ENCODE measurements at places on chromosomes 13 and 19.
A peak's percentile ranks its signal among the peaks of the same experiment; 100 is the strongest.

DNA sequence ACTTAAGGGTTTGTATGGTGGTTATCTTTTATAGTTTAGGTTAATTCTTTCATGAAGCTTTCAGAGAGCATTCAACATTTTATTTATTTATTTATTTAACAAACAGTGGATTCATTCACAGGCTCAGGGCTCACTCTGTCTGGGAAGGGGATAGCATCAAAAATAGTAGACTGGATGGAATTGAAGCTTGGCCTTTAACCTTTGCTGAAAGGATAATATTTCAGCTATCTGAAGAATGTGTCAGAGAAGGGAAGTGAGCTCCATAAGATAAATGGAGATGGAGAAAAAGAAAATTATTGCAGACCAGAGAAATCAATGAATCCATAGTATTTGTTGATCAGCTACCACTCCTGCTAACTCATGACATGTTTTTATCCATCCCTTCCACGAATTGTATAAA is 305.6 kb downstream of the COG6 start:
- no peak for DNase-seq

DNA sequence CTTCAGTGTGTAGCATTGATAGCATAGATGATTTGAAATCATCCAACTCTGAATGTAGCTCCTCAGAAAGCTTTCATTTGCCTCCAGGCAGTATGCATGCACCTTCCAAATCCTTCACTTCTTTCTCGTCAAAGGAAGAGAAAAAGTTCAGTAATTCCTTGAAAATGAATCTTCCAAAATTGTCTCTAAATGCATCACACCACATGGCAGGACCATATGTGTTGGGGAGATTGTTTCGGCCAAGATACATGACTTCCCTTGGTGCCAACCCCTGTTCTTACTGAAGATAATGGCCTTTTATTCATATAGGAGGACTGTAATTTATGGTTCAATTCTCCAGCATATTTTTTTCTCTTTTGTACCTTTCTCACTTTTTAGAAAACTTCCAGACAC is 315.6 kb upstream of the SPRY2 start:
- no peak for DNase-seq

DNA sequence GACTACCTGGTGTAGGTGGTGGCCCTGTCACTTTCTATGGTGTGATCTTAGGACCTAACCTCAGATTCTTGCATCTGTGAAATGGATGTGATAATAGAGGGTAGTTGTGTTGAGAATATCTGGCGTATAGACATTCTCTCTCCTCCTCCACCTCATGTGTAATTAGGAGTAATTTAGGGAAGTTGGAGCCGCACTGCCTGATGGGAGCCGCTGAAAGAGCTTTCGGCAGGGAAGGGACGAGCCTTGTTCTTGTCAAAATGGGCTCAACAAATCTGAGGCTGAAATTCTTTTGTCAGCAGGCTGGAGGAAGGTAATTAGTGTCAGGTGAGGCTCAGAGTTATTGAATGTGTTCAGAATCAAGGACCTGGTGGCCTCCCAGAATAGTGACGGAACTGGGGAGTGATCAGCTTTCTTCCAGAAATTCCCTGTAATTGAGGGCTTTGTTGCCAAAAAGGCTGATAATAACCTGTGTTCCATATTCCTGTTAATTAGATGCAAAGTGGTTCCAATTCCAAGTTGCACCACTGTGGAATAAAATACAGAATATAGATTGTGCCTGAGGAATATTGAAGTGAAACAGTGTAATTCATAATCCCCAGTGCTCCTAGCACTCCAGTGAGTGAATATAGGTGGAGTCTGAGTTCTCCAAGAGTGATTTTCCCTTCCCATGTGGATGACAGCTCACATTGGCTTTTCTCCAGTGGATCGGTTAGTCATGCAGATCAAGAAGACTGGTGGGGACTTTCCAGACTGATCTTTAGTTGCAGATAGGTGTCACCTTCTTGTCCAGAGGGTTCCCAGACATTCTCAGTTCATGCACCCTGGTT is 47.5 kb downstream of the SPATA13 start:
- peak; percentile 56 for DNase-seq

DNA sequence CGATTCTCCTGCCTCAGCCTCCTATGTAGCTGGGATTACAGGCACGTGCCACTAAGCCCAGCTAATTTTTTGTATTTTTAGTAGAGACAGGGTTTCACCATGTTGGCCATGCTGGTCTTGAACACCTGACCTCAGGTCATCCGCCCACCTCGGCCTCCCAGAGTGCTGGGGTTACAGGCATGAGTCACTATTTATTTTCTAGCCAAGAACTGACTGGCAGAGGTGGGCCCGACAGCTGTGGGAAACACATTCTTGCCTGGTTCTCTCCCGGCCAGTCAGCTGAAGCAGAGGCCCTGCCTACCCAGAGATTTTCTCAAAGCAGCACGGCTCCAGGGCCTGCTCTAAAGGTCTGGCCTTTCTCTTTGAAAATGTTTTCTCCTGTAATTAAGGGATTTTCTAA is 108.0 kb downstream of the KCTD15 start:
- DNase-seq = no peak

GRCh38 chr19:9995084-9995483 is 15.2 kb downstream of the COL5A3 start:
- no peak for DNase-seq

GRCh38 chr19:29843180-29844051 is 31.6 kb downstream of the CCNE1 start:
- no peak for DNase-seq

- peak; percentile 17 for DNase-seq
These were observed 213.5 kb downstream of the DIAPH3 start for GRCh38 chr13:59950266-59950665.

DNA sequence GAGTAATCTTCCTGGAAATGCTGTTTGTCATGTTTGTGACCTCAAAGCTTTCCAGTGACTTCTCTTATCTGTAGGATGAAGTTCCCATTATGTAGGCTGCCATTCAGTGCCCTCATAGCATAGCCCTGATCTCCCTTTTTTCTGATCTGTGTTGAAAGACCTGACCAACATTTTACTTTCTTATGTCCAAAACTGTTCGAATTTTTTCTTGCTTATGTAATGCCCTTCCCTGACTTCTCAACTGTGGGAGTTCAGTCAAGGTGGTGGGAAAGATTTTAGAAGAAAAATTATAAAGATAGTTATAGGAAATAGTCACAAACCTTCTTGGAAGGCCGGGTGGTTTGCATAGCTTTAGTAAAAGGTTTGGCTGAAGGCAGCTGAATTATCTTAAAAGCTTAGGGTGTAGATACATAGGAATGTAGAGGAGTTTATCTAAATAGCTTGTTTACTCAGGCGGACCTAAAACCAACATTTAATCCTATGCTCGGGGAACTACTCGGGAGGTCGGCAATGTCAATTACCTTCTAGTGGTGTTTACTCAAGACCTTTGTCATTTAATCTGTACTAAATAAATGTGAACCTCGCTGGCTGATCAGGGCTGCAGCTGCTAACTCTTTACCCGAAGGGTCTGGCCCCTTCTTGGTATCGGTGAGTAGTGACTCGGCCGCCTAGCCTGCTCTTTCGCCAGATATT is 44.3 kb downstream of the PSG3 start:
- no peak for DNase-seq

GRCh38 chr13:90447734-90448101 is 899.8 kb upstream of the MIR17HG start:
- no peak for DNase-seq

DNA sequence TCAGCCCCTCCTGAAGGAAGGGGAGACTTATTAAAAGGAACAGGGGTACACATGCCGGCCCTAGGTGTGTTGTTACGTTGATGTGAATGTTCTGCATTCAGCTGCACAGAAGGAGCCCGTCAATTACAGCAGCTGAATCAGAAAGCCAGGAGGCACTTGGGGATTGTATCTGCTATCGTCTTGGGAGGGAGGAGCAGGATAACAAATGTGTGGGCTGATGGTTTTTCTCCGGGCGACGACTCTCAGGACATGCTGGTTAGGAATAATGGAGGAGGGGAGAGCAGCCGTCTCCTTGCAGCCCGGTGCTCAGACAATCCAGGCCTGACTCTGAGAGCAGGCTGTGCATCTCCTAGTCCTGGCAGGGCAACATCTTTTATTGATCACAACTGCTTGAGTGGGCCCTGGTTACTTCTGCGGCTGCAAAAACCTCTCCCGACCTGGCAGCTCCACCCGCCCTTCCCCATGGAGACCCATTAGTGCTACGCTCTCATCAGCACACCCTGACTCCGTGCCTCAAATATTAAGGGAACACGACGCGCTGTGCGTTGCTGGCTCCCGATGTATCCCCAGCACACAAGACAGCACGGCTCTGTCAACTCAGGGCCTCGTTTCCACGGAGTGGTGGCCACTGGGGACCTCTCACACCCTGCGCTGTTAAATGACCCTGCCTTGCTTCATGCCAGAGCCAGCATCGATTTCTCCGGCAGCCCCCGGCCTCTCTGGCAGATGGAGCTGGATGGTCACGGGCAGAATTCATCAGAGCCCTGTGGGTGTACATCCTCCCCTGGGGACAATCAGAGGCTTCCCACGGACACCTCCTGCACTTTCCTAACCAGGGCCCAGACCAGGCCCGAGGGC is 25.3 kb downstream of the PEPD start:
- DNase-seq = no peak

GRCh38 chr13:74567485-74567884 is 433.3 kb upstream of the KLF12 start:
- DNase-seq = no peak

DNA sequence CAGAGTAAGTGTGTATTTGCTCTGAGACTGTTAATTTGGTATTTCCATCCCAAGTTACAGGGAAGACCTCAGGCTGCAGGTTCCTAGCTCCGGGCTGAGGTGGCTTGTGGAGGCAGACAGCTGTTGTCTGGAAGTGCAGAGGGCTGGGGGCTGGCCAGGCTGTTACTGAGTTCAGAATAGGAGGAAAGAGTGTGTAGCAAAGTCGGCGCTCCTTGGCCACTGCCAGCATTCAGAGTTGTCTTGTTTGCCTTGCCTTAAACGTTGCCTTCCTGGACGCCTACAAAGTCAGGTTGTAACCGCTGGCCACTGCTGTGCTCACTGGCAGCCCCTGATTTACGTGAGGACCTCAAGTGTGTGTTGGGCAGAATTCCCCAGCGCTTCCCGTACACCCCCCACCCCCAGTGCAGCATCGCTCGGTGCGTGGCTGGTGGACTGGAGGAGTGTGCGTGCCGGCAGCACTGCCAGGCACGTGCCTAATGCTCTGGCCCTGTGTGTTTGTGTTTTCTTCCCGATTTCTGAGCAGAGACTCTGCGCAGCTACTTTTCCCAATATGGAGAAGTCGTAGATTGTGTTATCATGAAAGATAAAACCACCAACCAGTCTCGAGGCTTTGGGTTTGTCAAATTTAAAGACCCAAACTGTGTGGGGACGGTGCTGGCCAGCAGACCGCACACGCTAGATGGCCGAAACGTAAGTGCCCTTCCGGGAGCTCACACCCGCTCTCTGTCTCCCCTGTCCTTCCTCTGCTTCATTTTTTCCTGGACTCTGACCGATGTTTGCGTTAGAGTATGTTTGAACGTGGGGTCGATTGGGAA is 10.5 kb downstream of the DAZAP1 start:
- no peak for DNase-seq

DNA sequence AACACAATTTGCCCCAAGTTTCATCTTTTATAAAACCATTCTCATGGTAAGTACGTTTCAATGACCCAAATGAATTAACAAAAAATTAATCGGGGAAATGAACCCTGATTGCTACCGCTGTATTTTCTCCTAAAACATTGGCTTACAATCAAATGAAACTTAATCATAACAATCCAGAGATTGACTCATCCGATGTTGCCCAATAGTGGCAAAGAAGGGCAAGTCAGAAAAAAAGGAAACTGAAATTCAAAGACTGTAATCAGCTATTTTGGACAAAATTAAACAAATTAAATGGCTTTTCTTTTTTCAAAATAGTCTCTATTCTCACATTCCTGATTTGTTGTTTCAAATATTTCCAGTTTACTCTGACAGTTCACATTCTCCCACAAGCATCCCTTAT is 3.9 kb upstream of the ACOD1 start:
- DNase-seq = peak; percentile 58

DNA sequence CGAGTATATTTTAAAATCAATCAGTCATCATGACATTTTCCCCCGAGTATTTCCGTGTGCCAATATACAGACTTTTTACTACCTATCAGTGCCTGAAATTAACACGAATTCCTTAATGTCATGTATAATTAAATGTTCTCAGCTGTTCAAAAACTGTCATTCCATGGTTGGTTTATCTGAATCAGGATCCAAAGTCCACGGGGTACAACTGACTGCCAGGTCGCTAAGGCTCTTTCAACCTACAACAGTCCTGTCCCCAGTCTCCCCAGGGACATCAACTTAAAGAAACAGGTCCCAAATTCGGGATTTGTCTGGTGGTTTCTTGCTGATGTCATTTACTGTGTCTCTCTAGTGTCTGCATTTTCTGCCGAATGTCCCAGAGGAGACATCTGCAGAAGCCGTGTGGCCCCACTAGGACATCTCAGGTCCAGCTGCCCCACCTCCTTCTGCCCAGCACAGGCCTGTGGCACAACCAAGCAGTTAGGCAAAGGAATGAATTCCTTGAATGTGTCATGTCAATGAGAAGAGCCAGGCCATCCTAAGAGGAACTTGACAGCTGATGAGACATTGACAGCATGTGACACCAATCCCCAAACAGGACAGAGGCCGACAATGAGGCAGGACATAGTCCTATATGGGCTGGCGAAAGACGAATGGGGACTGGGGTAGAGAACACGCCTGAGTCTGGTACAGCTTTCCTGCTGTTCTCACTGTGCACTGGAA is 109.5 kb downstream of the STK24 start:
- no peak for DNase-seq

DNA sequence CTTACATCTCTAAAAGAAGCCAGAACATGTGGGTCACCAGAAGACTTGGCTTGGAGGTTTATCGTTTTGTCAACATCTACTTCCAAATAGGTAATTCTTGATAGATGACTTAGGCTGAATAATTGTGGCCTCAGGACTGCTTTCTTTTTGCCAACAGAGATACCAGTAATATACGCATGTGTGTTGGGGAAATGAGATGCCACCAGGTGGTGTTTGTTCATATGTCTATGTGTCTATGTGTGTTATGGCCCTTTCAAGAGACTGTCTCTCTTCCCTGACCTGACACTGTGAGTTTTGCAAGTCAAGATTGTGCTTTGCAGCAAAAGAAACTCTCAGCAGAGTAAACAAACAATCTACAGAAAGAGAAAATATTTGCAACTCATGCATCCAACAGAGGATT is 31.6 kb upstream of the METTL21C start:
- peak; percentile 5 for DNase-seq

DNA sequence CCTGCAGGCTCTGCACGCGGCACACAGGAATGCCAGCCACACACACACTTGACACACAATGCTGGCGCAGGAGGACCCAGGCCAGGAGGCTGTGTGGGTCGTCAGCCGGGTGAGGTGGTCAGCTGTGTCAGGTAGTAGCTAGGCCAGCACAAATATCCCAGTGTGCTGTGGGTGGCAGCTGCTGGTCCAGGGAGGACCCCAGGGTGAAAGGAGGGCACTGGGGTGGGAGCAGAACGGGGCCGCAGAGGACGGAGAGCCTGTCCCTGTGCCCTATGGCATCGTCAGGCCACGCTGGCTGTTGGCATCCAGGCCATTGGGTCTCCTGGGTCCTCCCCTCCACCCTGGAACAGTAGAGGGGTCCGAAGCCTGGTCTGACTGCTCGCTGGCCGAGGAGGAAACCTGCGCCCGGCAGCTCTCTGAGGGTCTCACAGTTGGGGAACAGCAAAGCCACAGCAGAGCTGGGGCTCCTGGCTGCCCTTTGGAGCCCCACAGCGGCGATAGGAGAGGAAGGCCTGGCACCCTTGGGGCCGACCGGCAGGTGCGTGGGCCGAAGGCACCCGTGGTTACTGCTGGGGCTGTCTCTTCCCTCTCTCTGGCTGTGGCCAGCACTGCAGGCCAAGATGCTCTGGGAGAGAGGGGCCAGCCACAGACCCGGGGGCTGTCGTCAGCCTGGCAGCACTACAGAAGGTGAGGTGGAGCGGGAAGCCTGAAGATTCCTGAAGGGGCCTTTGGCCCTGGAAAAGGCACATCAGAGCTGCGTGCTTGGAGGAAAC is 27.3 kb downstream of the C13orf46 start:
- DNase-seq = no peak
